ENCODE measurements at places on chromosomes 4 and X.

GRCh38 chr4:55020131-55020530 is 105.3 kb downstream of the KDR start:
- no peak for DNase-seq

DNA sequence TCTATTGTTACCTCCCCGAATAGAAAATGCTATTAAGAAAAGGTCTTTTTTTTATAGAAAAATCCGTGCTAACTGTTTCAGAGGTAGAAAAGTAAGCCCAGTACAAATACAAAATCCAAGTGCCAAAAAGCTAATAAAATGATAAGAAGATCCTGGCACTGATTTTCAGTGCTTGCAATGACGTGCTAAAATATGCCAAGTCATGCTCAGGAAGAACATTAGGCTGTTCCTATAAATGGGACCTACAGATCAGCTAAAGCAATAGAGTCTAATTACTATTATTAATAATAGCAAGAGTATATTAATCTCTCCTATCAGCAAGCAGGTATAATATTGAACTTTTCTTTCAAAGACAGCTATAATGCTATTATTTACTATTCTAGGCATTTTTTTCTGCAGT is 305.8 kb downstream of the PPARGC1A start:
- no peak for DNase-seq

DNA sequence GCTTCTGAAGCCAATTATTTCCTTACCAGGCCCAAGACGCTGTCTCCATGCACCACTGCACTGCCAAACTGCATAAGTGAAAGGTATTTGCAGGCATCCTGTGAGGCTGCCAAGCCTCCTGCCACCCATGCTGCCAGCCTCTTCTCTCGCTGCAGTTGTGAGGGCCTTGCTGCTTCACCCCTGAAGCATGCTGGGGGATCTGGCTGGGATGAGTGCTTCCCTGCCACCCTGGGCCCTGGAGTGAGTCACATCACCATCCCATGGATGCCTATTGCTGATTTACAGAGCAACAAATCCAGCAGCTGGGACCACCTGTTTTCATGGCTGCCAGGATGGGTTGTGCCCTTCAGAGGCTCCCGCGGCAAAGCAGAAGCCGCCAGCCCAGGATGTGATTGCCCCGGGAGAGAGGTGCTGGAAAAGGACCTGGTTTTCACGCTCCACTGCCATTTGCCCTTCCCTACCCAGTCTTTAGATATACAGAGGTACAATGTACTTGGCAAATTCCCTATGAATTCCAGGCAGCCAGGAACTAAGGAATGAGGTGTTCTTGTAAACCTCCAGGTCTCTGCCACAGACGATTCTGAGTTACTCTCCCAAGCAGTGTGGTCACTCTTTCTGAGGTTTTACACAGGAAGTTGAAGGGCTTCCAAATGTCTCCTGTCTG is 41.5 kb upstream of the PTCHD1 start:
- DNase-seq, result peak; percentile 11

DNA sequence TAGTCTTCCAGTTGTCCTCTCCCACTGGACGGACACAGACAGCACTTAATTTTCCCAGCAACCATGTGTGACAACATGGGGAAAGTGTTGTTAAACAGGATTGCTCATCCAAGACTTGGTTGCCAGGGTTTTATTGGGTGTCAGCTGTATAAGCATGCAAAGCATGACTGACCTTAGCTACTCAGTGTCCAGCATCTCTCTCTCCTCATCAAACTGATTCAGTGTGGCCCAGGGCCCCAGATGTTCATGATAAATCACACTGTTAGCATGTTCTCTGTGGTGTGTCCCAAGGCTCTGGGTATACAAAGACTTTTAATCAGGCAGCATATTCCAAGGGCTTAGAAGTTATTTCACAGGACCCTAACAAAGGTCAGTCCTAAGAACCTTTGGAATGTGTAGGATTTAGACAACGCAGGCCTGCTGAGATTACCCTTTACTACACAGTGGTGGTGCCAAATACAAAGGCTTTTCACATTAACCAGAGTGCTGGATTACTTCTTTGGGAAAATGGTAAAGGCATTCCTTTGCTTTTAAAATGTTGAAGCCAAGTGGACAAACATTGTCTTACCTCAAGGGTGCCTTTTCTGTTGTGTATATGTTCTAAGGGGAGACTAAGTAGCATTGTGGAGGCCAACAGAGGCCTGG is 213.3 kb downstream of the GLUD2 start:
- DNase-seq, result no peak

- no peak for DNase-seq
Measured at GRCh38 chrX:41602816-41603345, 85.9 kb upstream of the GPR34 start.

DNA sequence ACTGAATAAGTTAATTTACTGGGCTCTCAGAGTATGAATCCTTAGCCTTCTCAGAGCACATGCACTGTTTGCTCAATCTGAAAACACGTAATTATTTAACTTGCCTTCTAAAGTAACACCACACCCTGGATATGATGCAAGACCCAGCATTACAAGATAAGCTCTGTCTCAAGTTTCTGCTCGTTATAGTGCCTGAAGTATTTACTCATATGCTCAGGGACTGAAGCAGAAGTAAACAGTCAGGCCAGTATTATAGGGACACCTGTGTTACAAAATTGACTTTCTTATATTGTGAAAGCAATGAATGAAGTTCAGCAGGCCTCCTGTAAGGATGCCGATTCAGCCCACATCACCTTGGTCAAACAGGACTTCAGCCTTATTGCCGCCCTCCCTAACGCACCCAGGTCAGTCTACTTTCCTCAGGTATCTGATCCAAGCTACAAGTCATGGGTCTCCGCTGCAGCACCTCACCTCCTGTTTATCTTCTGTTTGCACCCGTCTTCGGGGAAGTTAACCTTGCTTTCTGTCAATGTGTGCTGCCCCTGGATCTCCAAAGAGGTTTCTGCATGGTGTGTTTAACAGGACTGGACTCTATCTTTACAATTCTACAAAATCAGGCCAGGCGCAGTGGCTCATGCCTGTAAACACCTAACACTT is 42.8 kb upstream of the KLF3 start:
- no peak for DNase-seq

DNA sequence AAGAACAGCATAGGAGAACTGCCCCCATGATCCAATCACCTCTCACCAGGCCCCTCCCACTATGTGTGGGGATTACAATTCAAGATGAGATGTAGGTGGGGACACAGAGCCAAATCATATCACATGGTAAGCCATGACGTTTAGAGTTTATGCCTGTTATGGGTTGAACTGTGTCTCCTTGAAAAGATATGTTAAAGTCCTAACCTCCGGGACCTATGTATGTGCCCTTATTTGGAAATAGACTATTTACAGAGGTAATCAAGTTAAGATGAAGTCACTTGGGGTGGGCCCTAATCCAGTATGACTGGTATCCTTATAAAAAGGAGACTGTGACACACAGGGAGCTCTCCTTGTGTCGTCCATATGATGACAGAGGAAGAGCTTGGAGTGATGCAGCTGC is 25.2 kb upstream of the SLC2A9 start:
- no peak for DNase-seq

DNA sequence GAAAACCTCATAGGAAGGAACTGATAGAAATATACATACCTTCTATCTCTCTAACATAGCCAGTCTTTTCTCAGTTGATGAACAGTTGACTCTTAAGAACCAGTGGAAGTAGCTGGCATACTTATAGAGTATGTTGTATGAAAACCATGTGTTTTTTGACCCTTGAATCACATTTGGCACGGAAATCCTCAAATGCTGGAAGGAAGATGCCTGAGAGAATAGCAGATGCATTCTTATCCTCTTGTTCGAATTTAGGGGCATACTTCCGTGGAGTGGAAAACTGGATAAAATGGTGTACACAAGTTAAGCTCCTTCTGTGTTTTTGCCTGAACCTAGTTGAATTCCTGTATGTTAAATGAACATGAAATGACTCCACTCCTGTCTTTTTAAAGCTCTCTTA is 145.5 kb downstream of the PCDH7 start:
- DNase-seq, result no peak

DNA sequence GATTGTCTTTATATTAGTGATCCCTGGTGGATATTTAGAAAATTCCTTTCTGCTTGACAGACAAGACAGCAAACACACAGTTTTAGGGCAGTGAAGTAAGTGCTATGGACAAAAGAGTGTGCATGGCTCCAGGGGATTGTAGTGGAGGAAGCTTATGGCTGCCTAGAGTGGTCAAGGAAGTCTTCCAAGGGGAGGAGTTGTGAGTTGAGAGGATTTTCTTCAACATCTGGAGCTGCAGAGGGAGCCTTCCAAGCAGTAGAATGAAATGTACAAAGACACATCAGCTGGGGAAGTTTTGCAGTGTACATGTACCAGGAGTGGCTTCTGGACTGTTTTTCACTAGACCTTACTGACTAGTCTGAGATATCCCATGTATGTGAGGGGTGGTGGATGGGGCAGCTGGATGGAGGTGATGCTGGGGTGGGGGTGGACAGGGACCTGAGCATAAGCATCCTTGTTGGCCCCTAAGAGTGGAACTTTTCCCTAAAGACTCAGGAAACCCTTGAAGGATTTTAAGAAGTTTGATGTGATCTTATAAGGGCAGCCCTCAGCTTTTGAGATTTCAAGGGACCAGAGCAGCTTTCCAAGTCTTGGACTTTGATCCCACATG is 160.5 kb upstream of the TAPT1 start:
- DNase-seq, result no peak

DNA sequence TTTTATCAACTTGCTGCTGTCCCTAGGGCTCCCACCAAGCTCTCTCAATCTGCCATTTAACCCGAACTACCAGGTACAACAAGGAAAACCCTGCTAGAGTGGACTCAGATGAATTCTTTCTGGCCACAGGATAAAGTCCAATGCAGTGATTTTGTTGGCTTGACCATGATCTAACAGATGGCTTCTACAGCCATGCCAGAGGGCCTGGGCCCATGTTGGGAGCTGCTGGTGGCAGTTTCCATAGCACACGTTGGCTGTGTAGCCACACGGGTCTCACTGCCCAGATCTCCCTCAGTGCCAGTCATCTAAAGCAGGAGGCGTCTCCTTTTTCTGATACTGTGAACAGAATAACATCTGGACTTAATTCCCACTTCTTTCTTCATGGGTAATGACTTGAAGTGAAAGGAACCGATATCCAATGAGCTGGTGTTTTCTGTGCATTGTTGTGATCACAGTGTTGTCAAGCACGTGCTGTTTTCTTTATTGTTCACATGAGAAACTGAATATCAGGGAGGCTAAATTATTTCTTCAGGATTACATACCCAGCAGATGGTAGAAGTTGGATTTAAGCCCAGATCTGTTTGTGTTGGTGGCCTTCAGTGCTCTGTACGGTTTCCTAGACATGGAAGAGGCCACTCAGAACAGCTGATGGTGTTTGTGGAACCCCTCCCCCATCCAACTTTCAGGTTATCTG is 85.2 kb upstream of the CLCN4 start:
- peak; percentile 75 for DNase-seq

GRCh38 chr4:67674098-67674497 is 26.9 kb downstream of the UBA6 start:
- DNase-seq, result no peak

- no peak for DNase-seq
Measured at GRCh38 chrX:39967348-39967747, 130.4 kb downstream of the BCOR start.

- no peak for DNase-seq
Measured at GRCh38 chr4:39044956-39045826, 13.0 kb upstream of the TMEM156 start.

DNA sequence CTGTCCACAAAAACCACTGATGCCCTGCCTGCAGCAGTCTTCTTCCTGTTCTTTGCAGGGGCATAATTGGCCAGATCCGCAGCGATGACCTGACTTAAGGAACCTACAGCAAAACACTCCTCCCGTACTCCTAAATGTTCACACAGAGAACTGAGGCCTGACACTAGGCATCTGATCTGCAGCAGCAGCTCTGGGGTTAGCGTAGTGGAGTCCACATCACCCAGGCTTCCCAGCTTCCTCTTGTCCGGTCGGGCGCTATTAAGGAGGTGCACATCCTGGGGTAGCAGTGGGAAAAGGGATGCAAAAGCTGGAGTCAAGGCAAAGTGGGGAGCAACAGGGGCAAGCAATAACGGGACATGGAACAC is 758 bp downstream of the SCFD2 start:
- DNase-seq, result no peak

DNA sequence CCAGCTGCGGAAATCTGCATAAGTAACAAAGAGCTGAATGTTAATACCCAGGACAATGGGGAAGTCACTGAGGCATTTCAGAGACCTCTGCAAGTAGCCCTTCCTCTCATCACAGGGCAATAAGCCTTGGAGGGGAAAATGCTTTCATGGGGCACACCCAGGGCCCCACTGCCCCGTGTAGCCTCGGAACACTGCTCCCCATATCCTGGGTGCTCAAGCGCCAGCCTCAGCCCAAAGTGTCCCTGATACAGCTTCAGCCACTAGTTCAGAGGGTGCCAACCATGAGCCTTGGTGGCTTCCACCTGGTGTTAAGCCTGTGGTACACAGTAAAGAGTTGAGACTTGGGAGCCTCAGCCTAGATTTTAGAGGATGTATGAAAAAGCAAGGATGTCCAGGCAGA is 402.8 kb upstream of the CXorf51A start:
- DNase-seq, result no peak

- no peak for DNase-seq
Measured at GRCh38 chr4:122090989-122091388, 61.1 kb upstream of the BLTP1 start.

GRCh38 chrX:136767104-136767941 is 13.4 kb downstream of the ARHGEF6 start:
- no peak for DNase-seq

- DNase-seq, result no peak
Measured at GRCh38 chrX:17411205-17411604, 36.2 kb downstream of the NHS start.

DNA sequence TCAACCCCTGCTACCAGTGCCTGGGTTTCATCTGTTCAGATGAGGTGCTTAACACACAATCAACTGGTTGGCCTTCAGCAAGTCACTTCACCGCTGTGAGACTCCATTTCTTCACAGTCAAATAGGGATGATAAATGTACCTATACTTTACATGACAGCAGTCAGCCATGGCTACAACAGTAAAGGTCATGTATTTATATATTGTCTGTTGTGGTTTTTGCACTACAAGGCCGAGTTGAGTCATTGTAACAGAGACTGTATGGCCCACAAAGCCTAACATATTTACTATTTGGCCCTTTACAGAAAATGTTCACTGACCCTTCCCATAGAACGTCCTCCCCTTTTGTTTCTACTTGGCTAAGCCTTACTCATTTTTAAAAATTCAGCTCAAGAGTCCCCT is 404.6 kb upstream of the F9 start:
- DNase-seq, result no peak
